ENCODE measurements at places on chromosomes 2 and 18.
A peak's percentile ranks its signal among the peaks of the same experiment; 100 is the strongest.

DNA sequence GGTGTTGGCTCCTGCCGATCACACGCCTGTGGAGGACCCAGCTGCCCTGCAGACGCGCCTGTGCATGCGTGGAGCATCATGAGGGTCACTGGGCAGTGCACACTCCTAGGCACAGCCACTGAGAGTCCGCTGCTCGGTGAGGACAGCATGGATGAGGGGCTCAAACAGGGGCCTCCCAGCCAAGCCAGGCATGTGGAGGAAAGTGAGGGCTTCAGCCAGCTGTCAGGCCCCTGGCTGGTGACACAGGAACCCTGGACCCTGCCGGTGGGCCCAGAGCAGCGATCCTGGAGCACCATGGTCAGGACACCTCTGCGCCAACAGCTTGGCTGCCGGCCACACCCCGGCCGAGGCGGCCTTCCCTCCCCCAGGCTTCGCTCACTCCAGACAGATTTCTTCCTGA is 171.2 kb downstream of the RTP5 start:
- no peak for DNase-seq

GRCh38 chr2:179861416-179862067 is at the start of gene ZNF385B:
TSS of gene ZNF385B (minus strand) at chr2:179861612.
- no peak for DNase-seq

- DNase-seq, result no peak
Observed at GRCh38 chr2:28644760-28645159, 106.9 kb upstream of the PPP1CB start.

GRCh38 chr2:142879151-142879550 is 1.7 kb downstream of the KYNU start:
- DNase-seq, result no peak

GRCh38 chr2:171893196-171893823 is 734 bp downstream of the SLC25A12 start:
- no peak for DNase-seq

GRCh38 chr18:13544953-13545352 is 181.4 kb downstream of the FAM210A start:
- no peak for DNase-seq

DNA sequence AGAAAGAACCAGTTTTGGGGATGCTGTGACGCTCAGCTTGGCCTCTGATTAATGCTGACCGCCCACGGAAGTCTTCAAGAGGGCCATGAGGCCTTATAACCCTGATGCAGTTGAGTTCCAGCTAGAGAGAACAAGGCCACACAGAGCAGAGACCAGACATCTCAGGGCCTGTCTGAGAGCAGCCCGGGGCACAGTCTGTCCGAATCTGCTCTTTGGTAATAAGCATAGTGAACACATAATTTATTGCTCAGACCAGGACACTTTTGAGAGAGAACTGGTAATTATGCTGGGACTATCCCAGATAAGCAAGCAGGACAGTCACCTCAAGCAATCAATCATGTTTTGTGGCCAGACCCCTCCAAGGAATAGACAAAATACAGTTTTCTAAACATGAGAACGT is 68.5 kb downstream of the STPG4 start:
- no peak for DNase-seq

- no peak for DNase-seq
Observed at GRCh38 chr2:60934165-60934722, 52.9 kb downstream of the REL start.

DNA sequence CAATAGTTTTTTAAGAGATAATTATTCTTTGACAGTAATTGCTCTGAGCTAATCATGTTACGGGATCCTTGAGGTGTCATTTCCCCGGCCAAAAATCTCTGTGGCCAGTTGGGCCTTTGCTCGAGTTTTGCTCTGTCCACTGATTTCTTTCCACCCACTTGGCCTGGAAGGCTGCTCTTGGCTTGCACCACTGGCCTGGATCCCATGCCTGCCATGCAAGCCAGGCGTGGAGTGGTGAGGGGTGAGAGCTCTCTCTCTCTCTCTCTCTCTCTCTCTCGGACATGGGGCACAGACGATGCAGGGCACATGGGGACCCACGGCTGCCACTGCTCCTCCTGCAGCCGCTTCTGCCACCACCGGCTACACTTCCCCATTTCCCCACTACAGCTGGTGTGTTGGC is 853.0 kb upstream of the GCFC2 start:
- DNase-seq, result no peak

DNA sequence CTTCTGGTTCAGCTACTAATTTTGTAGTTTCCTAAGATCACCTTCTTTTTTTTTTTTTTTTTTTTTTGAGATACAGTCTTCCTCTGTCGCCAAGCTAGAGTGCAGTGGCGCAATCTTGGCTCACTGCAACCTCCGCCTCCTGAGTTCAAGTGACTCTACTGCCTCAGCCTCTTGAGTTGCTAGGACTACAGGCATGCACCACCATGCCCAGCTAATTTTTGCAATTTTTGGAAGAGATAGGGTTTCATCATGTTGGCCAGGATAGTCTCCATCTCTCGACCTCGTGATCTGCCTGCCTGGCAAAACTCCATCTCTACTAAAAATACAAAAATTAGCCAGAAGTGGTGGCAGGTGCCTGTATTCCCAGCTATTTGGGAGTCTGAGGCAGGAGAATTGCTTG is 301.5 kb upstream of the TFPI start:
- no peak for DNase-seq

- no peak for DNase-seq
Observed at GRCh38 chr18:54239601-54240000, 15.1 kb upstream of the MBD2 start.

- DNase-seq, result no peak
Observed at GRCh38 chr18:56118422-56118821, 520.0 kb downstream of the TXNL1 start.

GRCh38 chr2:167692936-167693335 is 554.5 kb downstream of the STK39 start:
- no peak for DNase-seq

- no peak for DNase-seq
Observed at GRCh38 chr2:239278941-239279365, 121.9 kb downstream of the HDAC4 start.

GRCh38 chr2:68861330-68861729 is 9.9 kb downstream of the BMP10 start:
- no peak for DNase-seq

DNA sequence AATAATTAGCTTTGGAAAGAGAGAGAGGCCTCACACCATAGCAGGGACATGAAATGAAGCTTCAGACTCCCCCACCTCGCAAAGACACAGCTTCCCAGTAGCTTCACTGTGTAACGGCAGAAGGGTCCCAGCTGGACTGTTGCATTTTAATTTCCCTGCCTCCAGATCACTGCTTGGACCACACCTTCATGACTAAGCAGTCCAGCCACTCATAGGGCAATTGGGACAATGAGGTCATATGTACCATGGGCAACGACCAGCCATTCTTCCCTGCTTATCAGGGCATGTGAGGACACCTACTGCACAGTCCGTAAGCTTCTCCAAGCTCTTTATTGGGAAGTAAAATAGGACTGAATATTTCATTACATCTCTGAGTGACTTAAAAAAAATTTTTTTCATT is 183.0 kb downstream of the MREG start:
- DNase-seq, result no peak

- DNase-seq, result no peak
Observed at GRCh38 chr2:239012228-239012627, 164.3 kb downstream of the TWIST2 start.

DNA sequence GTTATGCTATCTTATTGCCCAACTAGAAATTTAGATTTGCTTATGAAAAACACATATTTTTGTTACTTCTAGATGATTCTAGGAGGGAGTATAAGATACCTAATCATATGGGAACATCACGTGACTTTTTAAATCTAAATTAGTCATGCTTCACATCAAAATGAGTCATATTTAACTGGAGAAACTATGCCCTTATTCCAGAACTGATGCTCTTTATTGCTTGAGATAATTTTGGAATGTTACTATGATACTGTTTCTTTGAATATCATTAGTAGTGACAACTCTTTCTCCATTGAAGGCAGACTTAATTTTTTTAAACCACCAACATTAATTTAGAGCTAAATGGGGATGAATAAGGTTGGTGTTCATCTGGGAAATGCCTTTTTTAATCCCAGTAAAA is 19.9 kb upstream of the ELAC1 start:
- DNase-seq, result no peak

GRCh38 chr2:9010866-9011265 is 7.4 kb upstream of the MBOAT2 start:
- no peak for DNase-seq

DNA sequence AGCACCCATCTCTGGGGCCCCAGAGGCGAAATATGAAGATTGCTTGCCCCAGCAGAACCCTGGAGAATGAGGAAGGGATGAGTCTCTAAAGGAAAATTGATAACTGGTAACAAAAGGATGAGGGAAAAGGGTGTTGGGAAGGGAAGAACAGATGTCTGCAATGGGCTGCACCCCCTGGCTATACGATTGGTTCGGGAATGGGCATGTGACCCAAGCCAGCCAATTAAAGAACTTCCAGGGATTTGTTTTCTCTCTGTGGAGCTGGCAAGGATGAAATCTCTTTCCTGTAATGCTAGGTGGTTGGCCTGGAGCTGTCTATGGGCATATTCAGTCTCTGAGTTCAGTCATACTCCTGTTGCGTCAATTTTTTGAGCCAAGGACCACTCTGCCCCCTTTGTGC is 12.8 kb upstream of the NPPC start:
- DNase-seq, result no peak

GRCh38 chr18:35880788-35881455 is 91.6 kb upstream of the RMP24 start:
- DNase-seq, result no peak

GRCh38 chr18:2683055-2683454 is 27.5 kb downstream of the SMCHD1 start:
- DNase-seq, result no peak

- DNase-seq, result no peak
Observed at GRCh38 chr18:68640861-68641260, 74.0 kb downstream of the TMX3 start.

DNA sequence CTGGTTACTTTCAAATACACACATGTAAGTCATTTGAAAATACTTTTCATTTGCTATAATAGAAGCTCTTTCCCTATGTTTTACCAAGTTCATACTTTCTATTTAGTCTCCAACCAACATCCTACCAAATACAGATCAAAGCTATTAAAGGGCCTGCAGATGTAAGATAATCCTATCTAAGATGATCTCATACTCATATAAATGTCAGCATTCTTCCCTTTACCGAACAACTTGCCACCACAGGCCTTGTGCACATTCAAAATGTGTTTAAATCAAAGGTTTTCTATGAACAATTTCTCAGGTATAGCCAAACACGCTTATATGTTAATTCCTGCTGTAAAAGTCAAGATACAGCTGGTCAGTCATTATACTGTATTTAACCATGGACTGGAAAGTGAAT is 23.3 kb downstream of the KCTD18 start:
- no peak for DNase-seq

GRCh38 chr18:46596119-46596518 is 60.9 kb downstream of the LOXHD1 start:
- no peak for DNase-seq

DNA sequence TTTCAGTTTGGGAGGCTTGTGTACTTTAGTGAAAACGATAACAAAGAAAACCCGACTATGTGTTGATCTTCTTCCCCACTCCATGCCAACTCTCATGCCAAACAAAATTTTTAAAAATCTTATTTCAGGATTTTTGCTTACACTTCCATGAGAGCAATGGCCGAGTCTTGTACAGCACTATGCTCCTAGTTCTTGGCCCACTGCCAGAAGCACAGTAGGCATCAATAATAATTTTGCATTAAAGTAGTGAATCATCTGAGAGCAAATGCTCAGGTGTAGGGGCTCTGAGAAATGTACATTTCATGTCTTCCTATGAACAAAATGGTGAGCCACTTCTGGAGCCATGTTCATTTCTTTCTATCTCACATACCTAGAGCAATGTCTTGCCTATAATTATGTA is 62.2 kb downstream of the MAP3K19 start:
- no peak for DNase-seq

- DNase-seq, result peak; percentile 43
Observed at GRCh38 chr2:8543383-8544170, 138.3 kb upstream of the ID2 start.

- DNase-seq, result no peak
Observed at GRCh38 chr2:7745369-7745768, 828.2 kb downstream of the RNF144A start.

GRCh38 chr2:165793161-165793778 is 777 bp downstream of the GALNT3 start:
- no peak for DNase-seq

DNA sequence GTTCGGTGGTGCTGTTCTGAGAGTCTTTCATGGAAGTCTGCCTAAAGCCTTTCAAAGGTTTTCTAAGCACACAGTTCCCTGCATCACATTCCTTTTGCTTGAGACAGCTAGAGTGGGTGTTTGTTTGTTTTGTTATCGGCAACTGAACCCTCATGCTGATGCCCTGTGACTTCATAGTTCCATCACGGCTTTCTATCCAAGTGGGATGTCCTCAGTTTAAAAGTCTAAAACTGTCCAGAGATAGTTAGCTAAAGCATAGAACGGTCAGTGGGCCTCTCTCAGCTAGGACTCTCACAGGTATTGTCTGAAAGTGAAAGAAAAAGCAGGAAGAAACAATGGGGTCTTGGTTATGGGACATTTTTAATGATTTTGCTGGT is 337.3 kb downstream of the OSR1 start:
- DNase-seq, result no peak

- DNase-seq, result no peak
Observed at GRCh38 chr2:106638043-106638442, 150.9 kb downstream of the CD8B2 start.

- no peak for DNase-seq
Observed at GRCh38 chr18:50614838-50615237, 55.0 kb downstream of the MAPK4 start.

DNA sequence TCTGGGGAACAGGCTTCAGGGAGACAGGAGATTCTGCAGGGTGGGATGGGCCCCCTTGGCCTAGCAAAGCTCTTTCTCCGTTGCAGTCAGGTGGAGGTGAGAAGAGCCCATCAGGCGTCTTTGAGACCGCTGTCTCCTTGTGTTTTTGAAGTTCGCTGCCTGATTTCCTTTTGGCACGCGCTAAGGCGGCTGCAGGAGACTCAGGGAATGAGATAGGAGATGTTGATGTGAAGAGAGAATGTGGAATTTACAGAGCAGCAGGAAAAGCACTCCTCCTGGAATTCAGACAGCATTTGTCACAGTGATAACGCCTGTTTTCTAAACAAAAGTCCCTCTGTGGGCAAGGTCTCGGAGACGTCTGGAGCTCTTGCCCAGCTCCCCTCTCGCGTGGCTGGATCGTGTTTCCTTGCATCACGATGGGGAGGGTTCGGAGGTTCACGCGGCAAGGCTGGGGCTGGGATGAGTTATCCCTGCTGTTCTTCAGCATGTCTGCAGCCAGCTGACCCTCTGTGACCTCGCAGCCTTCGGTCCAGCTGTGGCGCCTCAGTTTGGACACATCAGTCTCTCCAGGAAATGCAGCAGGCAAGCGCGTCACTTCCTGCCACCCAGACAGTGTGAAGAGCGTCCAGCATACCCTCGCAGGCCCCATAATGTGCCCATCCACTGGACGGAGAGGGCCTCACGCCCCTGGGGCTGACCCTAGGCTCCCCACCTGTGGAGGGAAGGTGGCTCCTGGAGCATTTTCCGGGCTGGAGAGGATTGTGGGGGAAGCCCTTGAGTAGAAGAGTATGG is 30.2 kb downstream of the GLI2 start:
- no peak for DNase-seq

- no peak for DNase-seq
Observed at GRCh38 chr2:226885769-226886435, 50.0 kb downstream of the RHBDD1 start.

All from stimulated activated CD8-positive, alpha-beta memory T cell treated with anti-CD3 and anti-CD28 coated beads, Interleukin-7, amount 100 ng/mL, for 24 hours (primary cell).